Esophagus squamous epithelium (tissue), 5 donors: ENCODE measurements at places on chromosomes 5 and 9. TPM values are rescaled to one million over a fixed set of nuclear protein-coding genes. Genes with fewer than 3 reads are reported as not detected.
A peak's percentile ranks its signal among the peaks of the same experiment; 100 is the strongest.

GRCh38 chr5:134600600-134600999 is 32.0 kb downstream of the SAR1B start:
- H3K27me3 ChIP-seq: no peaks in the 10 kb centered on the region
- H3K36me3 ChIP-seq: peaks cover 39% of the 10 kb centered on the region
- no peak overlapping the region for H3K27ac ChIP-seq
- H3K4me3 ChIP-seq: no peak overlapping the region

- no peak overlapping the region for H3K4me3 ChIP-seq
- no peaks in the 10 kb centered on the region for H3K36me3 ChIP-seq
- no peak for DNase-seq
- H3K4me1 ChIP-seq: no peaks in the 10 kb centered on the region
Observed at GRCh38 chr5:77366717-77367500, 125.2 kb downstream of the WDR41 start.

DNA sequence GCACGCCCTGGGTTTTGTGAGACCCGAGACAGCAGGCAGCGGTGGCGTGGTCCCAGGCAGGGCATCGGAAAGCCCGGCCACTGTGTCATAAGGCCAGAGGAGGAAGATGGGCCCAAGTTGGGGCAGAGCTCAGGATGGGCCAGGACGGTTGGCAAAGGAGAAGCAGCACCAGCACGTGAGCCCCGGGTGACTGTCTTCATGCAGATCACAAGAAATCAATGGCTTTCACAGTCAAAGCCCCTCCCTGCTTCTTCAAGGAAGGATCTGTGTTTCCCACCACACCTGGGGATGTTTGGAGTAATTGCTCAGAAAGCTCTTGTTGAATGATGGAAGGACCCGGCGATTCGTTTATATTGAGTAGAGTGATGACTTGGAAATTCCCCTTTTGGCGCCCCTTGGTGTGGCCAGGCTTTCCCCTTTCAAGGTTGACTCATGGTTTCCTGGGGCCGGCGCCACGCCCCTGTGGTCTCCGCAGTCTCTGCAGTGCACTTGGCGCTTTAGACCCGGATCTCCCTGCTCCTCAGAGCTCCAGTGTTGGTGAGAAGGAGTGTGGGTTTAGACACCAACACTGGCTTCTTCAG is 52.1 kb downstream of the IL31RA start:
- no peaks in the 10 kb centered on the region for H3K36me3 ChIP-seq
- no peaks in the 10 kb centered on the region for H3K27me3 ChIP-seq
- no peak overlapping the region for H3K4me3 ChIP-seq
- DNase-seq: no peak

- no peak overlapping the region for H3K27ac ChIP-seq
- H3K36me3 ChIP-seq: no peaks in the 10 kb centered on the region
- DNase-seq: no peak
- H3K27me3 ChIP-seq: no peaks in the 10 kb centered on the region
- H3K4me1 ChIP-seq: no peaks in the 10 kb centered on the region
Observed at GRCh38 chr5:172052450-172053236, 46.2 kb upstream of the FBXW11 start.

- H3K4me3 ChIP-seq: no peak overlapping the region
- H3K27me3 ChIP-seq: no peaks in the 10 kb centered on the region
- no peaks in the 10 kb centered on the region for H3K36me3 ChIP-seq
Observed at GRCh38 chr5:65252977-65253376, 228.7 kb downstream of the ADAMTS6 start.

DNA sequence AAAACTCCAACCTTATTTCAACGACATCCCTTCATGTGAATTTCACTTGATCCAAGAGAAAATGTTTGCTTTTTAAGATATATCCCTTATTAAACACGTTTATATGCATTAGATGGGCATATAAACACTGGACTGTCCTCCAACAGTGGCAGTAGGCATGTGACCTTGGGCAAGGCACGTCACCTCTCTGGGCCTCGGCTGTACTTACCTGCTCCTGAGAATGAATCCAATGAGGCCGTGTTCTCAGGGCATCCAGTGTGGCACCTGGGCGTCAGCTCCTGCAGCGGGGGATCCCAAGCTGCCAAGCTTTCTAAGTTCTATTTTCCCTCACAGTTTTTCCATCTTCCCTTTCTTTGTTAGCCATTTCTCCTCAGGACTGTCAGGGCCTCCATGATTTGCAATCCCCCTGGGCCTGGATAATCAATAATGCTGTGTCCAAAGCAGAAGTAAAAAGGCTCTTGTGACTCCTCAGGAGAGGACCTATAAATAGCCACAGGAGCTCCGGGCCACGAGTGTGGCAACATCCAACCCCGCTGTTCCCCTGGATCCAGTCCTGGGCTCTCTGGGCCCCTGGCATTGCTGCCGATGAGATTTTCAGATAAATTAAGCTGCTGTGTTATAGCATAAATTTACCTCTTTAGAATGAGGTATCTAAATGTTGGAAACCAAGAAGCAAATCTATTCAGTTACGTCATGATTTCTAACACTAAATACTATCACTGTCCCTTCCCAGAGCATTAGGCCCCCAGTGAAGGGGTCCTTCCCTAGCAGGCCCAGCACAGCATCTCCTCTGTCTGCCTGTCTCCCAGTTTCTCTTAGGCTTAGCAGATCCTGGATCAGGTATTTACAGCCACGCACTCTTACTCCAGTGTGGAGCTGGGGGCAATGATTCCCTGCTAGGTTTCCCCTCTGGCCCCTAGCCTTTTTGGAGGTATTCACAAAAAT is 76.8 kb downstream of the PTPN3 start:
- DNase-seq: no peak
- no peaks in the 10 kb centered on the region for H3K4me1 ChIP-seq
- H3K27ac ChIP-seq: no peak overlapping the region

DNA sequence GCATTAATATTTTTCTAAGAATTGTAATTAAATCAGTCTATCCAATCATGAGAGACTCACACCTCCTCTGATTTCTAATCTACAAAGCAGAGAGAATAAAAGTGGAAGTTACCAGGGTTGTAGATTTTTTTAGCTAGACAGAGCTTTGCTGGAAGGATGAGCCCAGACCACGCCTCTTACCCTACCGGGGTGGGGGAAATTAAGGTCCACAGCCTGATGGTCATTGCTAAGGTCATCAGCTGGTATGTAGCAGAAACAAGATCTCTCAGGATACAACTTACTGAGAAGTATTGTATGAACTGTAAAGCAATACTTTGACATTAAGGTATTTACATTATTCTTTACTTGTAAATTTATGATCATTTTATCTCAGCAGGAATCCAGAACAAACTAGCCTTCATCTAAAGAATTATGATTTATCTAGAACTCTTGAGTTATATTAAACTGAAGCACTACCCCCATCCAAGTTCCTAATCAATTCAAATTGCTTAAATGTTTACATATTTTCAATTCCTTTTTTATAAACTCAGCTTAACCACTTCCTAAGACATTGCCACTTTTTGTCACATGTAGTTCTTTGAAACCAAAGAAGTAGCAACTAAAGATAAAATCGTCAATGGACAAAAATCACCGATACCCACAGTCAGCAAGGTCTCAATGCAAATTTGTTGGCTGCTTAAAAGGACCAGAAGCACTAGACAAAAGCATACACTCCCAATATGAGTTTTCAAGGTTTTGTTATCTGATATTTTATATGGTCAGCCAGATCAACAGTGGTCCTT is 225.8 kb upstream of the DAPK1 start:
- H3K4me1 ChIP-seq: peaks cover 39% of the 10 kb centered on the region
- H3K27ac ChIP-seq: no peak overlapping the region
- no peaks in the 10 kb centered on the region for H3K36me3 ChIP-seq
- H3K4me3 ChIP-seq: no peak overlapping the region
- no peak for DNase-seq
- no peaks in the 10 kb centered on the region for H3K27me3 ChIP-seq

- no peaks in the 10 kb centered on the region for H3K36me3 ChIP-seq
- no peak for DNase-seq
- no peak overlapping the region for H3K4me3 ChIP-seq
- no peaks in the 10 kb centered on the region for H3K4me1 ChIP-seq
- H3K27me3 ChIP-seq: no peaks in the 10 kb centered on the region
Observed at GRCh38 chr5:149429839-149430721, 51.0 kb upstream of the IL17B start.

DNA sequence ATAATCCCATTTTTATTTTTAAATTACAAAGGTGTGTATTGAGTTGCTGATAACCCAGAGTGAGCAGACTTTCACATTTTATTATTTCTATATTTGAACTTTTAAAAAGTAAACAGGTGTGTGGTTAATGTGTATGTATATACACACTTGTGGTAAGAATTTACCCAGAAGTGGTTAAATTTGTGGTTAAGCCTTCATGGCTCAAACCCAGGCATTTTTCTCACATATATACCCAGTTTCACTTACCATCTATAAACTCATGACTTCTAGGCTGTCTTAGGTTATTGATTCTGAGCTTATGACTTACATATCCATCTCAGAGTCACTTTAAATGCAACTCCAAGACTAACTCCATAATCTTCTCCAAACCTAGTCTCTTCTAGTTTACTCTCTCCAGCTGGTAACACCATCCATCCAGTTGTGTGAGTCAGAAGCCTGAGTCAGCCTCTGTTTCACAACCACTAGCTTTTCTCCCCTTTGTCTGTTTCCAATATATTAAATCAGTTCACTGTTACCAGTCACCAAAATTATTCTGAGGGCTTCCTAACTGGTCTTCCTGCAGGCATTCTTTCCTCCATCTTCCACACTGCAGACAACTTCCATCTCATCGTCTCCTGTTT is 20.2 kb downstream of the ZBED3 start:
- H3K27me3 ChIP-seq: no peaks in the 10 kb centered on the region
- no peak for DNase-seq
- H3K4me1 ChIP-seq: no peaks in the 10 kb centered on the region

- no peak overlapping the region for H3K4me3 ChIP-seq
- H3K4me1 ChIP-seq: peaks cover 47% of the 10 kb centered on the region
- no peak overlapping the region for H3K27ac ChIP-seq
- no peak for DNase-seq
- H3K27me3 ChIP-seq: no peaks in the 10 kb centered on the region
Observed at GRCh38 chr5:174423558-174423957, 300.8 kb upstream of the MSX2 start.

DNA sequence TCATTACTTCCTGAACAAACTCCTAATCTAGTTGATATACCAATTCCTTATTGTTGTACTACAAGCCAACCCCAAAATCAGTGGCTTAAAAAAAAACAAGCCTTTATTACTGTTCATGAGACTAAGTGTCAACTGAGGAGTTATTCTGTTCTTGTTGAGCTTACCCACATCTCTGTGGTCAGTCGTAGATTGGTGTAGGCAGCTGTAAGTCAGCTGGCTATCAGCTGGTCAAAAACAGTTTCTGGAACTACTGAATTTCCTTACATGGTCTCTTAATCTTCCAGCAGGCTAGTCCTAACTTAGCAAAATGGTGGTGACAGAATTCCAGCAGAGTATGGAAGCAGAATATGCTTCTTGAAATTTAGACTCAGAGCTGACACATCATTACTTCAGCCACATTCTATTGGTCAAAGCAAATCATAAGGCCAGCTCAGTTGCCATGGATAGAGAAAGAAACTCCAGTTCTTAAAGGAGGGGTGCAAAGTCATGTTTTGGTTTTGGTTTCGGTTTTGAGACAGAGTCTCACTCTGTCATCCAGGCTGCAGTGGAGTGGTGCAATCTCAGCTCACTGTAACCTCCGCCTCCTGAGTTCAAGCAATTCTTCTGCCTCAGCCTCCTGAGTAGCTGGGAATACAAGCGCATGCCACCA is 386.1 kb upstream of the MPDZ start:
- no peaks in the 10 kb centered on the region for H3K4me1 ChIP-seq
- no peak overlapping the region for H3K27ac ChIP-seq
- DNase-seq: no peak

DNA sequence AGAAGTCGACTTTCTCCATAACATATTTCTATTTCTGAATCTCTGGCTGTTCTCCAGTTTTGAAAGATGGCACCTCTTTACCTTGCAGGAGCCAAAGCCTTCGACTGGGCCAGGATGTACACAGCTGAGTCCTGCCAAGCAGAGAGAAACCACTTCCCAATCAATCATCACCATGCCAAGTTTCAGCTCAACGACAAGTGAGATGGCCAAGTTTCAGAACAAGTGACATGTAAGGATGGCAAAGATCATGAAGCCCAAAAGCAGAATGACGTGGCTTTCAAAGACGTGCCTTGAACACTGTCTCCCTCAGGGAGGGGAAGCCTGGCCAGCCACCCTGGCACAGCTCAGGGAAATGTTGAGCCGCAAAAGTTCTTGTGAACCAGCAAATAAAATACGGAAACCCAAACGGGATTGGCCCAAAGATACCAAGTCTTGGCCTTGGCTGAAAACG is 17.7 kb downstream of the STK10 start:
- H3K4me3 ChIP-seq: no peak overlapping the region
- H3K4me1 ChIP-seq: peaks cover 16% of the 10 kb centered on the region
- no peak overlapping the region for H3K27ac ChIP-seq

GRCh38 chr5:168974082-168974481 is 326.9 kb downstream of the SLIT3 start:
- no peak overlapping the region for H3K27ac ChIP-seq
- no peaks in the 10 kb centered on the region for H3K36me3 ChIP-seq
- DNase-seq: no peak
- no peaks in the 10 kb centered on the region for H3K27me3 ChIP-seq

GRCh38 chr5:140293091-140293848 is 9.6 kb downstream of the PFDN1 start:
- DNase-seq: no peak
- no peaks in the 10 kb centered on the region for H3K36me3 ChIP-seq
- H3K27me3 ChIP-seq: no peaks in the 10 kb centered on the region
- H3K4me1 ChIP-seq: peaks cover 11% of the 10 kb centered on the region

GRCh38 chr9:117413346-117414219 is 1.3 kb downstream of the ASTN2 start:
- H3K4me3 ChIP-seq: peak overlapping the region; percentile 68
- H3K27me3 ChIP-seq: peaks cover 5% of the 10 kb centered on the region
- no peaks in the 10 kb centered on the region for H3K36me3 ChIP-seq
- no peak for DNase-seq
- peaks cover 7% of the 10 kb centered on the region for H3K4me1 ChIP-seq
- no peak overlapping the region for H3K27ac ChIP-seq

- no peaks in the 10 kb centered on the region for H3K4me1 ChIP-seq
- no peak for DNase-seq
- H3K36me3 ChIP-seq: no peaks in the 10 kb centered on the region
- H3K27ac ChIP-seq: no peak overlapping the region
- H3K4me3 ChIP-seq: no peak overlapping the region
- no peaks in the 10 kb centered on the region for H3K27me3 ChIP-seq
Observed at GRCh38 chr5:133383580-133383939, 228.8 kb downstream of the FSTL4 start.

- peaks cover 84% of the 10 kb centered on the region for H3K36me3 ChIP-seq
- peak overlapping the region; percentile 57 for H3K27ac ChIP-seq
- no peaks in the 10 kb centered on the region for H3K27me3 ChIP-seq
- no peak overlapping the region for H3K4me3 ChIP-seq
- no peak for DNase-seq
Observed at GRCh38 chr9:33130961-33131789, 36.0 kb downstream of the B4GALT1 start.

- H3K4me1 ChIP-seq: peaks cover 7% of the 10 kb centered on the region
- no peak overlapping the region for H3K4me3 ChIP-seq
- no peak for DNase-seq
Observed at GRCh38 chr9:123217128-123217654, 51.2 kb downstream of the STRBP start.

Gene APBA1
- total RNA-seq: 1.6 TPM

Gene OR4F3
- not detected for total RNA-seq

Gene EGFLAM
- 1.7 TPM for total RNA-seq

Gene PCDHB3
- total RNA-seq: 0.76 TPM

Gene LRRTM2
- 0.04 TPM for total RNA-seq
